OCI-LY7 (cell line): ENCODE measurements at places on chromosomes 12 and 14. TPM values are rescaled to one million over a fixed set of nuclear protein-coding genes. Genes with fewer than 3 reads are reported as not detected.

KCTD10 gene
- total RNA-seq = 43.5 and 45.7 TPM in 2 replicates

KTN1 gene
- total RNA-seq = 124 and 134 TPM in 2 replicates

LTBR gene
- total RNA-seq = not detected in 2 replicates

MMP14 gene
- 9.0 and 11.9 TPM in 2 replicates for total RNA-seq

CMKLR1 gene
- total RNA-seq = not detected in 2 replicates

TNS2 gene
- total RNA-seq = 1.3 and 1.6 TPM in 2 replicates

ASCL4 gene
- not detected in 2 replicates for total RNA-seq

DNA sequence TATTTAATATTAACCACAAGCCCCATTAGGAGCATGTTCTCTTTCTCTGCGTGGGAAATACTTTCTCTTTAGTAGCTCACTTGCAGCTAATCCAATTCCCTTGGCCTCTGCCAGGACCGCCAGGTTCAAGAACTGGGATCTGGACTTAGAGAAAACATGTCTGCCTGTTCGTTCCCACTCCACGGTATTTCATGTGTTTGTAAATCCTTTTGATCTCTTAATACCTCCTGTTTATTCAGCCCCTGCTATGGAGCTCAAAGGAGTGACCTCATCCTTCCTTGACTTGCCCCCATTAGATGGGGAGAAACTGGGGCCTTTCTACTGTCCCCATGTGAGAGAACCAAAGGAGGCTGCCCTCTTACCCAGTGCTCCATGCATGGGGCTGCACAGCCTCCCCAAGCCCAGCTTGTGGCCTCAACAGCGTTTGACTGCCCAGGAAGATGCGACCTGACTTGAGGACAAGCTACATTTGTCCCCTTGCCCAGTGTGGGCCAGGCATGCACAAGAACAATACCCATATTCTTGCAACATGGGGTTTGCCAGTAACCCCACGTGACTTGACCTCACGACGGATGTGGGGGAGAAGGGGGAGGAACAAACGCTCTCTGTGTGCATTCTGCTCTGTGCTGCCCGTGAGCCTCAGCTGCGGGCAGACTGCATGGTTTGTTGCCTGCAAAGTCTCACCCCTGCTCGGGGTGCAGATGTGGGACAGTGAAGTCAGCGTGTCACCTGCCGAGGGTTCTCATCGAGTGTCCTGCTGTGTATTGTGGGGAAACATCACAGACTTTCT, 30.3 kb downstream of the CD9 start:
- peak; percentile 84 for DNase-seq

DNA sequence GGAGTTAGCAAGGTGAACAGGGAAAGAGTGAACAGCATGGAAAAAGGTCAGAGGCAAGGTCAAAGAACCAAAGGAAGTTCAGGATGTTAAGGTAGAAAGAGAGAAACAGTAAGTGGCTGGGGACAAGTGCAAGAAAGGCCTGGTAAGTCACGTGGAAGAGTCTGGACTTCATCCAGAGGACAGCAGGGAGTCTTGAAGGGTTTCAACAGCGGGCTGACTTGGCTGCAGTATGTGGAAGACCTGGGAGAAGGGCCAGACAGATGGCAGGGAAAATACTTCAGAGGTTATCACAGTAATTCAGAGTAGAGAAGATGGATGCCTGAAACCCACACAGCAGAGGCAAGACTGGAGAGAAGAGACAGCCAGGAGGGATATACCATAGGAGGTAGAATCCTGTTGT, 34.0 kb downstream of the CIT start:
- no peak for DNase-seq

- no peak for DNase-seq
Measured at GRCh38 chr14:31961896-31962295, 115.2 kb upstream of the ARHGAP5 start.

DNA sequence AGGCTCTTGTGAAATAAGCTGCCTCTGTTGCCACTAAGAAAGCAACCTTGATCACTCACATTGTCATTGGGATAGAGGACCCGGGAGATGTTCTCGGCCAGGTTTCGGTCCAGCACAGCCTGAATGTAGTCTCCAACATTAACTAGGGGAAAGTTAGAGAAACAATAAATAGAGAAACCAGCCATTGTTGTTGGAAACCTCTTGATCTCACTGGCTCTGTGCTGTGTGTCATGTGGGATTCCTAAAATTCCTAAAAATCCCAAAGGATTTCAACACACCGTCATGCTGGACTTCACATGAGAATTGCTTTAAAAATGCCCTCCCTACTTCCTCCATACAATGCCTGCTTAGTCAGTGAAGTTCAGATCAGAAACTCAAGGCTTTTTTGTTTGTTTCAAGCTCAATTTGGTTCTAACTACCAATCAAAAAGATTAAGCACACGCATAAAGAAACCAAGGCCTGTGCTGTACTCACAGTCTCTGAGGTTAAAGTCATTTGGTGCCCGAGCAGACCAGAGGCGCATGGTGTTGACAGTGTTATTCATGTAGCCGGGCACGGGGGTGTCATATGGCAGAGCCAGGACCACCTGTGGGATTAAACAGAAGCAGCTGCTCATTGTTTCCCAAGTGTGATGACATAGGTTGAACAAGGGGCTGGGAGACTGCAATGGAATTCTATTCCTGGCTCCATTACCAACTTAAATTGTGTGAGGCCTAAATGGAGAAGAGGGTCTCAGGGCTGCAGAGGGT, 23.6 kb downstream of the PYGL start:
- no peak for DNase-seq

DNA sequence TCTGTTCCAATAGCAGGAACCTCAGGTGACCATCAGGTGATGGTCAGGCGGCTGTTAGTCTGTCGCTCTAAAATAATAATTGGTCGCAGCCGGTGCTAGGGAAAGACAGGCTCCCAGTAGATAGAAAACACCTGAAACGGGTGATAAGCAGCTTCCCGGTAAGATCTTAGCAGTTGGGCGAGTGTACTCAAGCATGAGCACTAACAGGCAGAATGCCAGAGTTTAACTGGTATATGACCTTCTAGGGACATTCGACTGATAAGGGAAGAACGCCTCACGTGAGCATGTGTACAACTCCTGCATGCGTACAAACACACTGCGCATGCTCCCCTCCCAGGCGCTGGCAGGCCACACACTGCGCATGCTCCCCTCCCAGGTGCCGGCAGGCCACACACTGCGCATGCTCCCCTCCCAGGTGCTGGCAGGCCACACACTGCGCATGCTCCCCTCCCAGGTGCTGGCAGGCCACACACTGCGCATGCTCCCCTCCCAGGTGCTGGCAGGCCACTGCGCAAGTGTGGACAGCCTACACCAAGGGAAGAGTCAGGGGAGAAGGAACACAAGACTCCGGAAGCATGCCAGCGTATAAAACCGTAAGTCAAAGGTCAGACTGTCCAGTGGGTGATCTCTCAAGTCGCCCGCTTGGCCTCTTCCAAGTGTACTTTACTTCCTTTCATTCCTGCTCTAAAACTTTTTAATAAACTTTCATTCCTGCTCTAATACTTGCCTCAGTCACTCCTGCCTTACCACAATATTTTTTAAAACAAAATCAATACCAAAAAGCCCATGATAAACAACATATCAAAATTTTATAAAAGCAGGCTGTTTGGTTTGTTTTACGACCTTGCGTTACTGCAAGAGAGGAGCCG, 24.5 kb downstream of the GPRC5D start:
- DNase-seq = no peak

GRCh38 chr12:119363490-119363889, 29.0 kb downstream of the CCDC60 start:
- no peak for DNase-seq

GRCh38 chr12:12007713-12008231, 63.0 kb upstream of the BCL2L14 start:
- no peak for DNase-seq

DNA sequence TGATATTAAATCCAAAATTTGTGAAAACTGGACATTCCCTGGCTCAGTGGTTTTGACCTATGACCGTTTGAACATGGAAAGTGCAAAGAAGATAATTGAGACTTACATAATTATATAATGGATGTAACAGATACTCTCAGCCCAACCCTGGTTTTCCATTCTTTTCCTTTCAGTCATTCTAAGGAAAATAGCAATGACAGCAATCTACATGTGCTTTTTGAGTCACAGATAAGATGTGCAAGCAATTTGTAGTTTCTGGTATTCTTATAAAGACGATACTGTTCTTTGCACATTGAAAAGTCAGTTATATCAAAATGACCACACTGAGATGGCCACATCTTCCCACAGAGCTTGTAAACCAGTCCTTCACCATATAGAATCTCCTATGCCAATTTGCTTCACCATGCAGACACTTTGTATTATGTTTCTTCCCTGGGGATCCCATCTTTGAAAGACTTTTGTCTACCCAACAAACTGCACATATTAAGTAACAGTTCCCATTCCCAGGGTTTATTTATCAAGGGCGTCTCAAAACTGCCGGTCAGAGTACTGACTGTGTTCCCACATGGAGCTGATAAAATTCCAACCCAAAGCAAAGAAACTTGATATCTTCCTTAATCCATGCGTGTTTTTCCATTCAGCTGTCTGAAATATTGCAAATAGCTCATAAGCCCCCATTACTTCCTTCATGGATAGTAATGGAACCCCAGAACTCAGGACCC, 34.8 kb downstream of the PLXNC1 start:
- DNase-seq = no peak

GRCh38 chr12:132343294-132344004, 14.1 kb upstream of the GALNT9 start:
- no peak for DNase-seq

- DNase-seq = no peak
Measured at GRCh38 chr14:95234426-95234825, 77.1 kb upstream of the DICER1 start.

GRCh38 chr12:108989376-108989775, 31.5 kb downstream of the SVOP start:
- DNase-seq = no peak

- DNase-seq = peak; percentile 8
Measured at GRCh38 chr14:24843494-24843893, 206.5 kb downstream of the STXBP6 start.

DNA sequence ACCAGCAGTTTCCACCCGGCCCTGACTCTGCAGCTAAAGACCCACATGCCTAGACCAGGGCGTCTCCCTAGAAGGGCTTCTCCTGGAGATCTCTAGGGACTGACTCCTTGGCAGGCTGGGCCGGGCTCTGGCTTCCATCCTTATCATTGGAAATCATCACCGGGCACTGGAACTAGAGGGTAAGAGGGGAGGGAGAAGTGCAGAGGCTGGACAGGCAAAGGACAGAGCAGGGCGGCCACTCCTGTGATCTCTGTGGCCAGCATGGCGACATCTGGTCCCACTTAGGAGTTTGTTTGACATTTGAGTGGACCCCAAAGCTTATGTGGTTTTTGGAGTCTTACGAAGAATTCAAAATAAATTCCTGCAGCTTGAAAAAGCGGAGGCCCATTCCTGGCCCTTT, 7.1 kb downstream of the LTBP2 start:
- DNase-seq = no peak

DNA sequence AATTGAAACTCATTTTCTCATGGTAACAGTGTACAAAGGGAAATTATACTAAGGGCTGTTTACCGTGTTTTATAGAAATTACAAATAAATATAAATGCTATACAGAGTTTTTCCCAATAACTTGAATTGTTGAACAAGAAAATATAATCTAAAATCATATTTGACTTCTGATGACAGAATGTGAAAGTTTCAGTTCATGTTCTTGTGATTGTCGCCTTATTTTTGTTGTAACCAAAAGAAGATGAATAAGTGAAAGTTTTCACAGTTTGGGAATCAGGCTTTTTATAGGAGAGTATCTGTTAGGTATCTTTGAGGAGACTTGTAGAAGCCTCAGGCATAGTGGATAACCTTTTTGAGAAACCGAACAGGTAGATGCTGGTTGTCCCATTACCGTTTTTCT, 28.1 kb downstream of the ANO6 start:
- DNase-seq = no peak

- DNase-seq = peak; percentile 17
Measured at GRCh38 chr14:20470603-20470901, 1.3 kb downstream of the PNP start.

- DNase-seq = no peak
Measured at GRCh38 chr14:21347201-21347600, 36.6 kb downstream of the SUPT16H start.

- no peak for DNase-seq
Measured at GRCh38 chr12:563787-564298, 99.4 kb downstream of the NINJ2 start.

DNA sequence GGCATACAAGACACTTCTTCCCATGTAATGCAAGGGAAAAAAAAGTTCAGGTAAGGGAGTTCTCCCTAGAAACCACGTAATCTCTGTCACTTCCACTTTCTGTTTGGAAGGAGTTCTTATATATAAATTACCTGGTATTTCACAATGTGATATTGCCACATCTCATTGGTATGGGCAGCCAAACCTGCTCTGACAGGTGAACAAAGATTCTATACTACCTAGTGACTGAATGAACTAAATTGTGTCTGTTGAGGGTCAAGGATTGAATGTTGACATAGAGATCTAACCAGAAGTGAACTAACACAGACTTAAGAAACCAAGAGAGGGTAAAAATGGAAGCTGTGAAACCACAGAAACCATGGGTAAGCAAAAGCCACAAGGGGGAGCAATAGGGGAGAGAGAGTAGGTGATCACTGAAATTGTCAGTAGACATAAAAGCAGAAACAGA, 161.3 kb downstream of the RPL10L start:
- peak; percentile 8 for DNase-seq
